Hair follicular keratinocyte (primary cell): ENCODE measurements at places on chromosomes 5 and 9. TPM values are rescaled to one million over a fixed set of nuclear protein-coding genes. Genes with fewer than 3 reads are reported as not detected.

TAF11L14 gene
- not detected in 2 replicates for total RNA-seq

DMGDH gene
- total RNA-seq, result not detected in 2 replicates

IL7R gene
- total RNA-seq, result 4.1 and 5.5 TPM in 2 replicates

RNF183 gene
- total RNA-seq, result not detected in 2 replicates

C9 gene
- 0.08 TPM in 1 of 2 replicates, not detected in the other for total RNA-seq

LMAN2 gene
- 258 and 315 TPM in 2 replicates for total RNA-seq

SLC23A1 gene
- total RNA-seq, result not detected in 2 replicates

ADCY2 gene
- total RNA-seq, result not detected in 2 replicates

RMND5B gene
- 23.0 and 24.2 TPM in 2 replicates for total RNA-seq

IL3 gene
- not detected in 2 replicates for total RNA-seq

SLC25A2 gene
- not detected in 2 replicates for total RNA-seq

IFNA16 gene
- total RNA-seq, result not detected in 2 replicates

STK32A gene
- under 0.01 TPM in 1 of 2 replicates, not detected in the other for total RNA-seq

DCP2 gene
- 13.8 and 24.9 TPM in 2 replicates for total RNA-seq

CMBL gene
- total RNA-seq, result 4.3 and 7.0 TPM in 2 replicates

PCDHGA2 gene
- 0.04 and 0.55 TPM in 2 replicates for total RNA-seq

IL17B gene
- not detected in 2 replicates for total RNA-seq

N4BP3 gene
- total RNA-seq, result 5.3 and 6.1 TPM in 2 replicates

HMCN2 gene
- total RNA-seq, result not detected in 2 replicates

PFDN1 gene
- 99.4 and 101 TPM in 2 replicates for total RNA-seq

IL9 gene
- total RNA-seq, result not detected in 2 replicates

POU5F2 gene
- 0.04 and 0.08 TPM in 2 replicates for total RNA-seq

HAVCR2 gene
- total RNA-seq, result not detected in 2 replicates

MLANA gene
- total RNA-seq, result not detected in 2 replicates

CDH9 gene
- total RNA-seq, result not detected in 2 replicates

WDR38 gene
- total RNA-seq, result not detected in 2 replicates

SMU1 gene
- total RNA-seq, result 14.8 and 18.0 TPM in 2 replicates

VLDLR gene
- total RNA-seq, result 8.3 and 19.8 TPM in 2 replicates

PCDHA10 gene
- total RNA-seq, result not detected in 2 replicates
